ENCODE measurements at places on chromosomes 1 and 21.

DNA sequence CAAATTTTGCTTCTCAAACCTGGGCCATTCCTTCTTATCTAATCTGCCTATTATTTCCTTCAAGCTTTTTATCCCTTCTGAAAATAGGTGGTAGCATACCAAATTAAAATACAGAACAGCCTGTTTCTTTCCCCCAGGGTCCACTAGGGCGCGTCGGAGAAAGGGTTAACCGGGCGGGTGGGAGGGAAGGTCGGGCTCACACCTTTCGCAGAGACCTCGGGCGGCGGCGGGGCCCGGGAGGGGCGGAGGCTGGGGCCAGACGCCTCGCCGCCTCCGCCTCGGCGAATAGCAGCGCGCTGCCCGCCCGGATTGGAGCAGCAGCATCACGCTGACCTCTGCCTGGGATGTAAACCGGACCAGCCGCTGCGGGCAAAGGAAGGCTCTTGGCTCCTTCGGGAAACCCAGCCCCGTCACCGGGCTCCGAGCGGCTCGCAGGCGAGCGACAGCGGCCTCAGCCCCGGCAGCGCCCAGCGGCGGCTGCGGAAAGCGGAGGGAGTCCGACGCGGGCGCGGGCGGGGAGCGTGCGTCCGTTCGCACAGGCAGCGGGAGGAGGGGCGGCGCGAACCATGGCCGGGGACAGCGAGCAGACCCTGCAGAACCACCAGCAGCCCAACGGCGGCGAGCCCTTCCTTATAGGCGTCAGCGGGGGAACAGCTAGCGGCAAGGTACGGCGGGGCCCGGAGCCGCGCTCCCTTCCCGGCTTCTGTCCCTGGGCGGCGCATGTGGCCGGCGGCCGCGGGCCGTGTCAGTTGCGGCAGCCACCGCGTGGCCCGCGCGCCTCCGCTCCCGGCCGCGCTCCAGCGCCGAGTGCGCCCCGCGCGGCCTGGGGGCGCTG is at the start of gene UCK2:
UCK2 (plus strand) TSS at position 347 of the 835 bp plus-strand sequence; CDS start at position 567, 220 bp downstream.
- peak; percentile 68 for DNase-seq

GRCh38 chr1:91804546-91805023 is 81.4 kb downstream of the TGFBR3 start:
- DNase-seq: peak; percentile 39

DNA sequence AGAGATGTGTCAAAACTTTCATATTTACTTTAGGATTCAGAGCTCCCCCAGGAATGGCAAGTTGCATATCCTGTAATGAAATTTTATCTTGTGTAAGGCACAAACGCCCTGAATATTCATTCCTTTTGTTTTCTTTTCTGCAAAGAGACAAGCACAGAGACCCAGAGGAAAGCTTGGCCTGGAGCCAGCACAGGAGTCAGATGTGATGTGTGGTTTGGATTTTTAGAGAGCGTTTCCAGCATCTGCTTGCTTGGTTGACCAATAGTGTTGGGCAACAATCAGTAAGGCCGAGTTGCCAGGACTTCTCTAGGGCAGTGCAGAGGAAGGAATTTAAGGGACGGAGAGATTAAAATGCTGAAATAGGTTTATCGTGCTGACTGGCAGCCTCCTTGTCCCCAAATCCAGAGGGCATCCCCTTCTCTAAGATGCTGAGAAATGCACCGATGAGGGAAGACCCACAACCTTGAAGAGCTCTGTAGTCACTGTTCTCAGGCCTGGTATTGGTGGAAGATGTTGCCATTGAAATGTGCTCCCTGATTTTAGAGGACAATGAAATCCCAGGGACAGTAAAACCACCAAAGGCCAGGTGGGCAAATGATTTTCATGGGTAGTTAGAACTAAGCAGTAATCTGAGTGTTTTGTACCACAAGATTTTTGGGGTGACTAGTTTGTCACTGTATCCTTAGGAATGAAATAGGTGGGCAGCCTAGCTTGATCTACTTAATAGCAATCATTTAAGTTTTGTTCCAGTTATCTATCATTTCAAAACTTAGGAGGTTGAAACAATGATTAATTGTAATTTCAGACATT is 37.9 kb upstream of the RHOU start:
- no peak for DNase-seq

GRCh38 chr21:46028573-46029091 is 47.1 kb downstream of the COL6A1 start:
- no peak for DNase-seq

DNA sequence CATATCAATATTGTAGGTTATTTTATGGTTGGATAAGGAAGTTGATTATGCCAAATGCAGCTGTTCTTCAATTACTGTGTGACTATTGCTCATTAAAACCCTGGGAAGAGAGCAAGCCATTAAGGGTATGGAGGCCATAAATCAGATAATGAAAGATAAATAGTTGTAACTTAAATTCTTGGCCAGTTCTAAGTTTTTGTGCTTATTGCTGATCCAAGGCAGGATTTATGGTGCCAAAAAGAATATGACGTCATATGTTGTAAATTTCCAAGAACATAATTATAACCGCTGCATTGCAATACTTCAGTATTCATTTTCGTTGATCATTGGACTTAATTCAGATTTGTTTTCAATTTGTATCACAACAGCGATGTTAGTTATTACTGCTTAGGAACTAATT is 211.6 kb downstream of the LRRC40 start:
- no peak for DNase-seq

DNA sequence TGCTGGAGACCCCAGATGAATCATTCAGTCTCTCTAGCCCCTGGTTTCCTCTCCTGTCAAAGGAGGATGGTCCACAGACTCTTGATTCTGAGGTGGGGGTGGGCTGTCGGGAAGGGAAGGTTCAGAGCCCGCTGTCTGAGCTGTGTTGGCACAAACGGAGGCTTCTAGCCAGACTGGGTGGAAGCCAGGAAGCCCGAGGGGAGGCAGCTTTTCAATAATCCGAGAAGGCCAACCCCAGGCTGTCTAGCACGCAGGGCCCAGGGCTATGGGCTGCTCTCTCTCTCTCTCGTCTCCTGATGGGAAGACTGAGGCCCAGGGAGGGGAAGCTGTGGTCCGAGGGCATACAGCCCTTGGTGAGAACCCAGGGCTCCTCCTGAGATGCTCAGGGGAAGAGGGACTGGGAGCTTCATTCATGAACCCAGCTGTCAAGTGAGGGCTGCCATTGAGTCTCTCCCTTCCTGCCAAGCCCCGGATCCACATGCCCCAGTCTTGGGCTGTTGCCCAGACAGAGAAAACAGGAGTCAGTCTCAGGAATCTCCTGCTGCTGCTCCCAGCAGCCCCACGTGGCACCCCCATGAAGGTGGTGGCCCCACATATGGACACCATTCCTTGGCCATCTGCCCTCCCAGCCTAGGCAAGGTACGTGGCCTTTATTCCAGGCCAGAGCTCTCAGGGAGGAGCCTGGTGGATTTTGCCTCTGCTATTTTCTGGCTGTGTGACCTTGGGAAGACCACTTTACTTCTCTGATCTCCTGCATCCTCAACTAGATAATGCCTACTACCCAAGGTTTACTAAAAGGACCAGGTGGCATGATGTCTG is 44.4 kb downstream of the RAP1GAP start:
- DNase-seq: no peak

- DNase-seq: no peak
Measured at GRCh38 chr1:2610036-2610959, 22.5 kb downstream of the MMEL1 start.

- no peak for DNase-seq
Measured at GRCh38 chr1:17091252-17091651, 28.0 kb downstream of the PADI2 start.
